ENCODE measurements at places on chromosomes 6 and 20.
A peak's percentile ranks its signal among the peaks of the same experiment; 100 is the strongest.

DNA sequence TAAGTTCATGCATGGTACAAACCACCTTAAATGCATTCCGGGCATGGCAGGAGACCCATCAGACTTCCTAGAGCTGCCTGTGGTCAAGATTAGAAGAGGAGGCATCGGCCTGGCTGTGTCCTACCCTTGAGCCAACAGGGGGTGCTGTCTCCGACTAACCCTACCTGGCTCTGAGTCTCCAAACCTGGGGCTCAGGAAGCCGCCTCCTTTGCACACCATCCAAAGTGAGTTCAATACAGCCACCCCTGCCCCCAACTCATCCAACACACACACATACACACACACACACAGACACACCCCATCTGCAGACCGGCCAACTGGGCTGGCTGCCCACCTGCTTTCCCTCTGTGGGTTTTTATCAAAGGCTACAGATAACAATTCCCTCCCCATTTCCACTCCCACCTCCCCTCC, 77.0 kb downstream of the JPH2 start:
- no peak for DNase-seq

GRCh38 chr6:30541515-30542403, 14.5 kb downstream of the GNL1 start:
- peak; percentile 84 for DNase-seq

DNA sequence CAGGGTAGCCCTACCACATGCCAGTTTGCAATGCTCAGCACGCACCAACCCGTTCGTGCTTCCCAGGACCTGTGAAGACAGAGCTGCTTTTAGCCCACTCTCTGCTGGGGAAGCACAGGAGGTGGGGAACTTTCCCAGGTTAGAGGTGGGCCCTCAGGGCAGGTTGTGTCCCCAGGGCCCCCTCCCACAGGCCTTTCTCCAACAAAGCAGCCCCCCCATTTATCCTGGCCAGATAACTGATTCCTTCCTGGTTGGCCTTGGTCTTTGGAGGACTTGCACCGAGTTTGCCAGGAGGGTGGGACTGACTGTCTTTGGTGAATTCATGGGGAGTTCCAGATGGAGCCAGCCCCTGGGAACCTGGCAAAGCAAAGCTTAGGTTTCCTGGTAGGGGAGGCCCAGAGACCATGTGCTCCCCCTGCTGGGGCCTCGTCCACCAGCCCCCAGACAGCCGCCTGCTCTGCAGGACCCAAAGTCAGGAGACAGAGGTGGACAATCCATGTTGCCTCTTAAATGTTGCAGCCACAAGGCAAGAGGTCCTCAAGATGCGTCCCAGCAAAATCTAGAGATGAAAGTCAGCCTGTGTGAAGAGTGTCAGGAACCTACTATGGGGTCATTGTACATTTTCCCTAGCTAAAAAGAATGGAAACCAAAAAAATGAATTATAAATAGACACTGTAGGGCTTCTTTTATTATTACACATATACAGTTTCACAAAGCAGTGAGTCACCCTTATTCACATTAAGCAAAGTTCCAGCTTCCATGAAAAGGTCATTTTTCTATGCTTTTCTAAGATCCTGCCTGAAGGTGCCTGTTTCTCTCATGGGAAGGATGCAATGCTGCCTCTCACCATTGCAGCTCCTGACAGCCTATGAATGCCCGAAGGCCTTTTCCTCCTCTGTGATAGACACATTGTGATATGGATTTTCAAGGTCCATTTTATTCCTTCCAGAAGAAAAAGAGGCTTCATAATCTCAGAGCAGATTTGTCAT, 497.8 kb downstream of the PREX1 start:
- DNase-seq = no peak

GRCh38 chr6:148973538-148974208, 226.8 kb downstream of the UST start:
- DNase-seq = no peak

GRCh38 chr6:2764610-2765165, 505 bp upstream of the WRNIP1 start:
- peak; percentile 68 for DNase-seq

GRCh38 chr20:15012566-15012965, 675.2 kb upstream of the FLRT3 start:
- no peak for DNase-seq

DNA sequence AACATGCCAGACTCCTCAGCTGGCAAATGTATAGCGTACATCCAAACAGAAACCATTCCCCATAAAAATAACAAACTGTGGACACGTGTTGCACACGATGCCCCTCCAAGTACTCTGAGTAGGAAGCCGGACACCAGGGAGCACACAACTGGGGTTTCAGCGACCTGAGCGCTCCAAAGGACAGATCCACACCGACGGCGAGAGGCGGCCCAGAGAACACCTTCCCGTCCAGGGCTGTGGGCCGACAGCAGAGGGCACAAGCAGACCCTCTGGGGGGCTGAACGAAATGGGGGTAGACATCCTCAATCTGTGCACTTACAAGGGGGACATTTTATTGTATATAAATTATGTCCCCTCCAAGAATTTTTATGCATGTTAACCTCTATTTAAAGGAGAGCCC, 24.7 kb downstream of the TAF4 start:
- DNase-seq = no peak

DNA sequence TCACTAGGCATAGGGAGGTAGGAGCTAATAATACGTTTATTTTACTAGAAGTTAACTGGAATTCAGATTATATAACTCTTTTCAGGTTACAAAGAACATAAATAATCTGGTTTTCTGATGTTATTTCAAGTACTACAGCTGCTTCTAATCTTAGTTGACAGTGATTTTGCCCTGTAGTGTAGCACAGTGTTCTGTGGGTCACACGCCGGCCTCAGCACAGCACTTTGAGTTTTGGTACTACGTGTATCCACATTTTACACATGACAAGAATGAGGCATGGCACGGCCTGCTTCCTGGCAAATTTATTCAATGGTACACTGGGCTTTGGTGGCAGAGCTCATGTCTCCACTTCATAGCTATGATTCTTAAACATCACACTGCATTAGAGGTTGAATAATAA, 1.1 kb downstream of the HFE start:
- no peak for DNase-seq

DNA sequence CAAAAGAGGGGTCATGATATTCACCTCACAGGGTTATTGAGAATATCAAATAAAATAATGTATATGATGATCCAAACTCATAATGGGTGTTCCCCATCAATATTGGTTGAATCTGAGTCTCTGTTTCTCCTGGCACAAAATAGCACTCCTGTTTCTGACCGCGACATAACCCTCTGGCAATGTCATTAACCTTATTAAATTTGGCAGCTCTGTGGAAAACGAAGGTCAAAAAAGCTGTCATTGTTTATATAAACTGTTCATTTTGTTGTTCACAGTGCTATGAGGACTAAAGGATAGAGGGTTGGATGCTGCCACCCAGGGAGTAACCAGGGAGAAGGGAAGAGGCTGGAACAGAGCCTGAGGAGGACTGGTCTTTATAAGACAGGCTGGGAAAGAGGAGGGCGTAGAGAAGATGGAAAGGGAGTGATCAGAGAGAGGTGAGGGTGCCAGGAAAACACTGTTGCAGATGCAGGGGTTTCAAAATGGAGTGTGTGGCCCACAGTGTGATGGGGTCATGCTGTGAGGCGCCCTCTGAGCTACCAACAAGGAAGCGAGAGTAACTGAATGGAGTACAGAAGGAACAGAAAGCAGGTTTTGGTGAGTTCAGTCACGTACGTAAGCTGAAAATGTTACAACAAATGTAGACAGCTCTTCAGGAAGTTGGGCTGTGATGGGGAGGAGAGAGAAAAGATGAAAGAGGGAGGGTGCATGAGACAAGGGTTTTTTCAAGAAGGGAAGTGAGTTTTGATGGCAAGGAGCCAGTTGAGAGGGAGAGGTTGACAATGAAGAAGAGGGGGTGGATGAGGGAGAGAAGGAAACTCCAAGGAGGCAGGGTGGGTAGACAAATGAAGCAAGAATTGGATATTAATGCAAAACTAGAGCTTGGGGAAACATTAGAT, 251.6 kb upstream of the TAB2 start:
- DNase-seq = peak; percentile 26

DNA sequence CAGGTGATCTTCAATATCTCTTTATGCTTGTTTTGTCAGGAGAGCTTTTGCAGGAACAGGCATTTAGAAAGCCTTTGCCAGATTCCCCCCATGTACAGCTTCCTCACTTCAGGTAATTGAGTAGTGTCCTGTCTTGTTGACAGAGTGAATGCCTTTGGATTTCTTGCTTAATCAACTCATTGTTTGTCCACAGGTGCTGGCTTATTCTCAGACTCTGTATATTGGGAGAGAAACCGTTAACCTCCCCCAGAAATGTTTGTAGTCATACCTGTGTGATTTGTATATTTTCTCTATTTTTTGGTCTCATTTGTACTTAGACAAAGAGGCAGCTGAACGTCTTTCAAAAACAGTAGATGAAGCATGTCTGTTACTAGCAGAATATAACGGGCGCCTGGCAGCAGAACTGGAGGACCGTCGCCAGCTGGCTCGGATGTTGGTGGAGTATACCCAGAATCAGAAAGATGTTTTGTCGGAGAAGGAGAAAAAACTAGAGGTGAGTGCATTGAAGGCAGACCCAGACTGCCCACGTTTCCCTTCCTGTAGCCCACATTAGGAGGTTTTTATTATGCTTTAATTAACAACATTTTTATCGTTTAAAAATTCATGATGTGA, 32.3 kb downstream of the RPRD1B start:
- DNase-seq = no peak

- DNase-seq = no peak
These were observed 94.8 kb upstream of the SCAF8 start for GRCh38 chr6:154638369-154638768.

- DNase-seq = no peak
These were observed 48.7 kb upstream of the ARMH2 start for GRCh38 chr6:24847402-24847801.

- peak; percentile 73 for DNase-seq
These were observed 137.0 kb upstream of the STMND1 start for GRCh38 chr6:16964553-16965499.

DNA sequence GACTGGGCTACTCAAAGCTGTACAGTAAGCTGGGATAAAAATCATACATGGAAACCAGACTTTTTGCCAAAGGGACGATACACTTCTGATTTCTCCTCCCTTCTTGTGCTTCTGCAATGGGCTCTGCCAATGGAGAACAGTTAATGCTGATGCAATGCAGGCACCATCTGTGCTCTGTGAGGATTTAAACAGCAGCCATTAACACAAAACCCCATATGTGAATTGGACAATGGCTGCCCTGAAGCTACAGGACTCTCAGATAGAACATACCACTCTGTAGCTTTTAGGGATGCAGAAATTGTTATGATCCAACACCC, 71.9 kb downstream of the GJA10 start:
- no peak for DNase-seq
